Stimulated activated CD8-positive, alpha-beta memory T cell treated with anti-CD3 and anti-CD28 coated beads, Interleukin-15, amount 100 ng/mL, for 24 hours (primary cell): ENCODE measurements at places on chromosomes 2 and 18.

- DNase-seq: no peak
These were observed 38.7 kb downstream of the E2F6 start for GRCh38 chr2:11427224-11427623.

DNA sequence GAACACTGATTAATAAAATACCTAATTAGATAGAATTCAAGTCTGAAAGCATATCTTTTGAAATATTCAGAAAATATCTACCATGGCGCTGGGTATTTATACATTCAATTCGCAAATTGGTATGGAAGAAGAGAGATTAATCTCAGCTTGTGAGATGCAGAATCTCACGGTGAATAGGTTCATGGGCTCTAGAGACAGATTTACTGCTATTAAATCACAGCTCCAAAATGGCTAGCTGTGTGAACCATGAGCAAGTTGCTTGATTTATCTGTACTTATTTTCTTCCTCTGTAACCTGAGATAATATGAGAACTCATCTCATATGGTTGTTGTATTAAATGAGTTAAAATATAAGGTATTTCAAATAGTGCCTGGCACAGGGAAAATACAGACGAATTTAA, 556.7 kb downstream of the FBXO15 start:
- DNase-seq: no peak

GRCh38 chr2:171798156-171798820, 95.8 kb downstream of the SLC25A12 start:
- no peak for DNase-seq

GRCh38 chr2:47038656-47039488, 116.2 kb downstream of the STPG4 start:
- DNase-seq: no peak

GRCh38 chr2:202717598-202718310, 83.0 kb downstream of the FAM117B start:
- no peak for DNase-seq

GRCh38 chr2:16243411-16243996, 303.2 kb downstream of the MYCN start:
- DNase-seq: no peak

- no peak for DNase-seq
These were observed 16.9 kb downstream of the CXCR4 start for GRCh38 chr2:136101042-136101441.

DNA sequence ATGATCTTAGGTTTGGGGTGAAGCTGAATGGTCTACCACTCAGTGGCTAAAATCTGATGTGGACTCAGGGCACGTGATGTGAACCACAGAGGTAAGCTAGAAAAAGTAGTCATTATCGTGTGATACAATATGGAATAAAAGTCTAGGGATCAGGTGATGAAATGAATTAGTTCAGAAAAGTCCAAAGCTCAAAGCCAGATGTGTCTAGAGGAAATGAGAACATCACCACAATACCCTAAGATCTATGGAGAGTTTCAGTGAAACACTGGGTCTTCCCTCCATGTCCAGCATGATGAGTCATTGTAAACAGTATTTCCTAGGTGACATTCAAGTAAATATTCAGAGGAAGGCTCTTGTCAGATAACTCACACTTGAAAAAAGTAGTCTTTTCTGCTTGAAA, 1257.4 kb upstream of the ZEB2 start:
- no peak for DNase-seq

DNA sequence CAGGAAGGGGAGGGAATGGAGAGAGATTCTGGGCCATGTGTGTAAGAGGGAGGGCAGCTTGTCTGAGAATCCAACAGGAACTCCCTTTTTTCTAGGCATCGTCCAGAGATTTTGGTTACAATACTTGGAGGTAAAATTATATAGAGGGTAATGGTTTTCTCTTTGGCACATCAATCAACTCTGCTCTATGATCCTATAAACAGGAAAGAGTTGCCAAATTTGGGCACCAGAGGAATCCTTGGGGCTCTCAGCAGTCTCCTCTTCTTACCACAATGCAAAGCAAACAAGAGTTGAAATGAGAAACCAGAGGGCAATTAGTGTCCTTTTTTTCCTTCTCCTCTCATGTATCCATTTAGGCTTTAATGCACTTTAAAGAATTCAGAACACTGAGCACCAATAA, 243.4 kb downstream of the SLC8A1 start:
- DNase-seq: no peak

DNA sequence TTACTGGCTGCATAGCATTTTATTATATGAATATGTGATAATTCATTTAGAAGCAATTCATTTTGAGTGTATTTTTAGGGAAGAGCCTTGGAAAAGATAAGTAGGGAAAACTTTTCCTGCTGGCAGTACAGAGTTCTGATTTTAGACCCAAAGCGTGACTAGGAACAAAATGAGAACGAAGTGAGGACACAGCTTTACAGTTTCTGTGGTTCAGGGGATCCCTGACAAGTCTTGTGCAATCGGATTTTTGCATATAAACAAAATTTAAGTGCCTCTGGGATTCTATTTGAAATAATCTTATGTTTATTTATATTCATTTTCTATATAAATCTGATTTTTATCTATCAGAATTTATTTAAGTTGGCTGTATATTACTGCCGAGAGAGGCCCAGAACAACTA, 389.1 kb downstream of the LRRTM1 start:
- DNase-seq: no peak

DNA sequence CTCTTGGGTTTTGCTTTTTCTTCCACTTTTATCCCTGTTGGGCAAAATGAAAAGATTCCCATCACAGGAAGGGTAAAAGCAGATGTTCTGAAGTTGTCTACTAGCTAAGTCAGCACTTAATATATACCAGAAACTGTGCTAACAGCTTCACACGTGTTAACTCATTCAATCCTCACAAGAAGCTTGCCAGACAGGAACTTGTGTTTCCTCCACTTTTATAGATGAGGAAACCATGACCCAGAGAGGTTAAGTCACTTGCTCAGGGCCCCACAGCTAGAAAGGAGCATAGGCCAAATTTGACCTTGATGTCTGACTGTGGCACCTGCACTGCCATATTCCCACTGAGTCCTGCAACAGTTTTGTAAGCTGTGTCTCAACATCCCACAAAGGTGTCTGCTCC, 76.8 kb upstream of the EPC2 start:
- DNase-seq: no peak

- DNase-seq: no peak
These were observed 450.7 kb upstream of the PIK3C3 start for GRCh38 chr18:41504316-41504715.

- DNase-seq: no peak
These were observed 148.6 kb downstream of the TWIST2 start for GRCh38 chr2:238996331-238997136.

DNA sequence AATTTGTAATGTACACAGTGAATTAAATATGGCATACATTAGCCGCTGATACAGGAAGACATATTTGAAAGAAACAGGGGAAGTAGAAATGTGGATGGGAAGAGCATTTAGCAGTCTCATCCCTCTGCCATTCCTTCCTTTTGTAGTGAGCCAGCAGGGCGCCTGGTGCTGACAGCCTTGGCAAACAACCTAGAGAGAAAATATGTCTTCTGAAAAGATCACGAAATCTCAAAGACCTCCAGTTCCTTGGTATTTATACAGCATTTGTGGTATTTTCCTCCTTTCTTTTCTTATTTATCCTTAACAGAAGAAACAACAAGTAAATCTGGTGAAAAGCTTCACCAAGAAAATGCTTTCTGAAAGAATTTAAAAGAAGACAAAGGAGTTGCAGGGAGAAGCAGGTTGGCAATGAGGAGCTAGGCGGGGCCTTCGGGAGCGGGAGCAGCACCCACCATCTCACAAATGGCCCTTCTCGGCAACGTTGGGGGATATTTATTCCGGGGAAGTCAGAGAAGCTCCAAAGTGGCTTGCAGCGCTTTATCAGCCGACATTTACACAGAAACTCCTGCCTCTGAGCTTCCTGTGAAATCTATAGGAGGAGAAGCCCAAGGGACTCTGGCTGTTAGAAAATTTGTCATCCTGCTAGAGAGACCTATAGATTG, 406.1 kb upstream of the NRP2 start:
- no peak for DNase-seq

GRCh38 chr18:79471046-79471445, 75.3 kb downstream of the NFATC1 start:
- DNase-seq: no peak

DNA sequence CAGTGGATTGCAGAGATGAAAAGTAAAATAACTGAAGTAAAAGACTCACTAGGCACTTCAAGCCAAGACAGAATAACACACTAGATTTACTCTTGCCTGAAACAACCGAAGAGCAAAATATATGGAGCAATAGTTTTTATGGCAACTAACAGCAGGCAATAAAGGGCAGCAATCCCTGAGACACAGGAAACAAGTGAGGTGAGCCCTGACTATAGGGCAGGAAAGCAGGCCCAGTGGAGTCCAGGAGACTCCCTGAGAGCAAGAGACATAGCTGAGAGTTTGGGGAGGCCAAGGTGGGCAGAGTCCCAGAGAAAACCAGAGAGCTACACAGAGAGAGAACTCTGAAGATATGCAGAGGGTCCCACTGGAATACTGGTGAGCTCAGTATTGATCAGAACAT, 18.8 kb downstream of the FARSB start:
- DNase-seq: no peak

DNA sequence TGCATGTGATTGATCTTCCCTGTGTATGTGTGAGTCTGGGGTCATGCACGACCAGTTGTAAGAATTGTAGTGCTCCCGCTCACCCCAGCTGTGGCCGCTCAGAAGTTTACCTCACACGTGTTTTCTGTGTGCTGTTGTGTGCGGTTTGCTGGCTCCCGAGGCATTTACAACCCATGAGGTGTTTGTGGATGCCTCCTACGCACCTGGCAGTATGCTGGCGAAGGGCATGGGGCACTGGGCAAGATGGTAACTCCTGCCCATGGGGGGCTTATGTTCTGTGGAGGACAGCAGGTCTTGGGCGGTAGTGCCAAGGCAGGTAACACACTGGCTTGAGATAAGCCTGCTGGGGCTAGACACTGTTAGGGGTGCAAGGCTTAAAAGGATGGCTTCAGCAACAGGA, 102.6 kb upstream of the HS6ST1 start:
- DNase-seq: no peak

DNA sequence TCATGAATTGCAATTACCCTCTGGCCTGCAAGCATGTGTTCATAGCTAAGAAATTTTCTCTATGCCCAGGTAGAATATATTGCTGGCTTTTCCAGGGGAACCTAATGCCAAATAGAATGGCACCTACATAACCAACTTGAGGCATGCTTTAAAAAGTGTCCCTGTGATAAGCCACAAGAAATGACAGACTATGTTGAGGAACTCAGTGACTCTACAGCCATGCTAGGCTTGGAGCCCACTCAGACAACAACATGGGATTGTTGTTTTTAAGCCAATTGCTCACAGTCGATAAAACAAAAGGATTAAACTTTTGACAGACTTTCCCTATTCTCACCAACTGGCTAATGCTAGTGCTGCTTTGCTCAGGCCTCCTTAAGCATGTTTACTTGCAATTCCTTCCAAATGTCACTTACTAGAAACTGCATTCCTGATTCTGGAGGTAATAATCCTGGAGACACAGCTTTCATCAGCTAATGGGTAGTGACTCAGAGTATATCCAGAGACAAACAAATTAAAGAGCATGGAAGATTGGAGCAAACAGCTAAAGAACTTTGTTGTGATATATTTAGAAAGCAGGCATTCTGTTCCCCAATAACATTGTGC, 249.0 kb downstream of the SLC8A1 start:
- no peak for DNase-seq

GRCh38 chr18:24897461-24897860, 437.0 kb downstream of the HRH4 start:
- DNase-seq: no peak

GRCh38 chr2:191459158-191459557, 214.0 kb downstream of the MYO1B start:
- DNase-seq: no peak

GRCh38 chr2:47697000-47697601, 85.8 kb upstream of the MSH6 start:
- no peak for DNase-seq

GRCh38 chr2:174004905-174005605, 39.9 kb upstream of the SP3 start:
- DNase-seq: no peak

DNA sequence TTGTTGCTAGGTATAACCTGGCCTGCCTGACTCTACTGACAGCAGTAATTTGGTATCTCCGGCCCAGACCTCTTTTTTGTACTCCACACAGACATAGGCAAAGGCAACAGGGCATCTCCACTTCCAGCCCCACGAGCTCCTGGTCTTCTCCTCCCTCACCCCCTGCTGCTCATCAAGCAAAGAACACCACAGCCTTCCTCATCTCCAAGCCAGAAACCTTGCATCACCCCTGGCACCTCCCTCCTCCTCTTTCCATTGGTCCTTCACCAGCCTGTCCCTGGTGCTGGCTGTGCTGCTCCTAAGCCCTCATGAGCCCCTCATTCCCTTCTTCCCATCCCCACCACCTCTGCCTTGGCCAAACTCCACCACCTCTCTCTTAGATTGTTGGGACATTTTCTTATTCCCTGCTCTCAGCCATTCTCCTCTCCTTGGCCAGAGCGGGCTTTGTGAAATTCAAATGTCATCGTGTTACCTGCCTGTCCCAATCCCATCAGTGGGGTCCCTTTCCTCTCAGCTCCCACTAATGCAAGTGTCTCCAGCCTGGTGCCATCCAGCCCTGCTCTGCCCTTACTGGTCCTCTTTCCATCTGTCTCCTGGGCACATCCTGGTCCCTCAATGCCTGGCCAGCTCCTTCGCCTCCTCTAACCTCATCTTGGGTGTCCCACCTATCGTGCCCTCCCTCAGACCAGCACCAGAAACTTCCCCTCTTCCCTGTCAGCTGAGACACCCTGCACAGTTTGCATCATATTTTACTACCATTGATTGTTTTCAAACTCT, 77.4 kb downstream of the INHBB start:
- DNase-seq: no peak

DNA sequence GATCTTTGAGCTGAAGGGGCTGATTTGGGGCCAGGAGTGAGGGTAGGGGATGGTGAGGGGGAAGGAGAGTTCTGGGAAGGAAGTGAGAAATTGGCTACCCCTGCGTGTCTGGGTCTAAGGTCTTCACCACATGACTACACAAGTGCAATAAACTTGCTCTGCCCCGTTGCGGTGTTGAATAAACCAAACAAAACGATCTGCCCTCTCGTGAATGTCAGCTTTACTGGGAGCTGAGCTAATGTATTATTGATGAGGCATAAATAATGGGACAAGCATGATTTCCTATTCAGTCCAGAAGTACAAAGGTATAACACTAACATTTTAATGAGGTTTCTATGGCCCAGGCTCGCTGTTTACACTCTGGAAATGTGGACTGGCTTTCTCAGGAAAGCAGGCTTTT, 8.0 kb upstream of the CFAP221 start:
- no peak for DNase-seq

GRCh38 chr2:227267410-227268115, 57.5 kb upstream of the MFF start:
- no peak for DNase-seq
